Activated CD4-positive, CD25-positive, alpha-beta regulatory T cell treated with anti-CD3 and anti-CD28 coated beads, Interleukin-2, amount 50 U/mL, for 16 hours (primary cell): ENCODE measurements at places on chromosomes 5 and 9.

- DNase-seq, result no peak
Observed at GRCh38 chr9:1057910-1058309, 7.8 kb downstream of the DMRT2 start.

DNA sequence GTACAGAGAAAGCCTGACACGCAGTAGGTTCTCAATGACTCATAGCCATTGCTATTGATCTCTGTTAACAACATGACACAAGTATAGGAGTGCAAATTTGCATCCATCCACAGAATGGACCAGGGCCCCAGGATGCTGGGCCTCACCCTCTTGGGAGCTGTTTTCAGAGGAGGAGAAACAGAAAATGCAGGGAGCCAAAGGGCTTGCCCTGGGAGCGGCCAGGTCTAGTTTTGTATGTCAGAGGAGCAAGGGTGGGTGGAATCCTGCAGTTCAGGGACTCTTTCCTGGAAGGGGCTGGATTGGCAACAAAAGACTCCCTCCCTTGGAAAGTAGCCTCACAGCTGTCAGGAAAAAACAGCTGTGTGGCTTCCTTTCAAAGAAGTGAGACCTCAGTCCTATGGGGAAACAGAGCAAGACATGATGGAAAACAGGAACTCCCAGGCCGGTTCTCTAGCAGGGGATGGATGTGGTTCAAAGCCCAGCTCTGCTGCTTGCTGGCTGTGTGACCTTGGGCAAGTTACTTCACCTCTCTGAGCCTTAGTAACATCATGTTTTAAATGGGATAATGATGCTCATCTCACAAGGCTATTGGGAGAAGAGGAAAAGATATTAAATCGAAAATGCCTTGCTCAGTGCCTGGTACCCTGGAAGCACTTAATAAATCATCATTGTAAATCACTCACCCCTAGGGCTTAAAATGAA, 50.5 kb upstream of the SH3PXD2B start:
- no peak for DNase-seq

- DNase-seq, result no peak
Observed at GRCh38 chr9:36924757-36925432, 109.2 kb downstream of the PAX5 start.

GRCh38 chr9:115442054-115442453, 324.1 kb upstream of the TNC start:
- DNase-seq, result no peak

DNA sequence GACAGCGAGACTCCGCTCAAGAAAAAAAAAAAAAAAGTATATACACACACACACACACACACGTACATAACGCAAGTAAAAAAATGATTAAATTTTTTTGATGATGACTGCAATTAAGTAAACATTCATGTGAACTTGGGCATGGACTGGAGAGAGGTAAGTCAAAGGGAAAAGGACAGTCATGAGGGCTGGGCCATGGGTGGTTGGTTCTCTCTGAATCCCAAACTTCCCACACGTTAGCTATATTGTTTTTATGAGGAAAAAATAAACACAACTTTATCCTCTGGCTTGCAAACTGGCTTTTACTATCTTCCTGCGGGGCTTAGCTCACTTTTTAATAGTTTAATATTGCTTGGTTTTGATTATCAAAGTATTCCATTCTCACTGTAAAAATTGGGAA, 53.7 kb downstream of the GOLM1 start:
- no peak for DNase-seq

DNA sequence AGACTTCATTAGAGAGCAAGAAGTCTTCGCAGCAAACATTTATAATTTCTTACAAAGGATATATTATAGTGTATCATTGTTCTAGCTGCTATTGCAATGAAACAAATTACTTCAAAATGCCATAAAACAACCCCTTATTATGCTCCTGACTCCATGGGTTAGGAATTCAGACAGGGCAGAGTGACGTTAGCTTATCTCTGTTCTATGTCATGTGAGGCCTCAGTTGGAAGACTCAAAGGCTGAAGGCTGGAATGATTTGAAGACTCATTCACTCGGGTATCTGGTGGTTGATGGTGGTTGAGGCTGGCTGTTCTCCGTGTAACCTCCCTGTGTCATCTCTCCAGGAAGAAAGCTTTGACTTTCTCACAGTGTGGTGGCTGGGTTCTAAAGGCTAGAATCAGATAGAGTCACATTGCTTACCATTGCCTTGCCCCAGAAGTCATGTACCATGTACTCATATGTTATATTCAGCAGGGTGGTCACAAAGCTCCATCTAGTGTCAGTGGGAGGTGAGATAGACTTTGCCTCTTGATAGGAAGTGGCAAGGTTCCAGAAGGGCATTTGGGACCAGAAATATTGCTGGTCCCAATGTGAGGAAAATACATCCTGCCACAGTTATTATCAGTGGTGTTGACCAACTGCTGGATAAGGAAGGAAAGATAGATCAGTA, 226.9 kb downstream of the TMEM38B start:
- DNase-seq, result no peak

- DNase-seq, result no peak
Observed at GRCh38 chr9:122086873-122087272, 6.2 kb downstream of the TTLL11 start.

DNA sequence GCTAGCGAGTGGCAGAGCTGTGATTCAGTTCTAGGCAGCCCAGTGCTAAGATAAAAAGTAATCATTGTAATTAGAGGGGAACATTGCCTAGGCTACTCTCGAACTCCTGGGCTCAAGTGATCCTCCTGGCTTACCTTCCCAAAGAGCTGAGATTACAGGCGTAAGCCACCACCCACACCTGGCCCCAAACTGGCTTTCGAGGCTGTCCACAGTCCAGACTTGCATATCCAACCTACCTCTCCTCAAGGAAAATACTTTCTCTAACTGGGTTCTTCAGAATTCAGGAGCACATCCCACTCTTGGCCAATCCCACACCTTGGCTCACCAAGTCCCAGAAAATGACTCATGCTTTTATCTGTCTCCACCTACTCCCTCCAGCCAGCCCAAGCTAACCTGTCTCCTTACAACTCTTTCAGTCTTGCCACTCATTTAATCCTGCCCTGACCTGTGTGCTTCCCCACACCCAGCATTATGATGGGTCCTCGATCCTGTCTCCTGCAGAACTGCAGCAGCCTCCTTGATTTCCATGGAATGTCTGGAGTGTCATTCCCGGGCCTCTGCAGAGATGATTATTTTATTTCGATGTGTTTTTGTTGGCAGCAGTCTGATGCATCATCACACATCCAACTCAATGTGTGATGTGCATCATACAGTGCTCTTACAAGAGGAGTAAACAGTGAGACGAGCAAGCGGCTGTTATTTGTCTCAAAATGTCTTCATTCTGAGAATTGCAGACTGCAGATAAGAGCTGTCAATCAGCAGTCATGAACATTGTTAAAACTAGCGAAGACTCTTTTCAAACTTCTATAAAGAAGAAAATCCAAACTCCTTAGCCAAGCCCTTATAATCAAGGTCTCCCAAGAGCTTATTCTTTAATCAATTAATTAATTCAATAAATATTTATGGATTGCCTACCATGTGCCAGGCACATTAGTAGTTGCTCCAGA, 167.3 kb downstream of the SEC61B start:
- no peak for DNase-seq

DNA sequence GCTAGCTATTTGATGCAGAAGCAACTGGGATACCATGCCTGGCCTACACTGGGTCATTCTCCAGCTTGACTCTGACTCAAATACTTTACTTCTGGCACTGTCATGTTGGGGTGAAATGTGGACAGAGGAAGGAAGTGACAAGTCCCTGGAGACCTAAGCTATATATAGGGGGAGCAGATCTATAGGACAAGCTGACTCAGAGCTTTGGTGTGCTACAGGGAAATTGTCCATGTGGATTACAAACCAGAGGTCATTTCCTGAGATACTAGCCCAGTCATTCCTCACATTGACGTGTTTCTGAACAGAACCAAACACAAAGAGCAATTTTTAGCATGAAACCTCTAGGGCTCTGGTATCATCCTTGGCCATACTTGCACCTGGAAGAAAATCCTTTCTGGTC, 531.6 kb upstream of the CLINT1 start:
- DNase-seq, result no peak

DNA sequence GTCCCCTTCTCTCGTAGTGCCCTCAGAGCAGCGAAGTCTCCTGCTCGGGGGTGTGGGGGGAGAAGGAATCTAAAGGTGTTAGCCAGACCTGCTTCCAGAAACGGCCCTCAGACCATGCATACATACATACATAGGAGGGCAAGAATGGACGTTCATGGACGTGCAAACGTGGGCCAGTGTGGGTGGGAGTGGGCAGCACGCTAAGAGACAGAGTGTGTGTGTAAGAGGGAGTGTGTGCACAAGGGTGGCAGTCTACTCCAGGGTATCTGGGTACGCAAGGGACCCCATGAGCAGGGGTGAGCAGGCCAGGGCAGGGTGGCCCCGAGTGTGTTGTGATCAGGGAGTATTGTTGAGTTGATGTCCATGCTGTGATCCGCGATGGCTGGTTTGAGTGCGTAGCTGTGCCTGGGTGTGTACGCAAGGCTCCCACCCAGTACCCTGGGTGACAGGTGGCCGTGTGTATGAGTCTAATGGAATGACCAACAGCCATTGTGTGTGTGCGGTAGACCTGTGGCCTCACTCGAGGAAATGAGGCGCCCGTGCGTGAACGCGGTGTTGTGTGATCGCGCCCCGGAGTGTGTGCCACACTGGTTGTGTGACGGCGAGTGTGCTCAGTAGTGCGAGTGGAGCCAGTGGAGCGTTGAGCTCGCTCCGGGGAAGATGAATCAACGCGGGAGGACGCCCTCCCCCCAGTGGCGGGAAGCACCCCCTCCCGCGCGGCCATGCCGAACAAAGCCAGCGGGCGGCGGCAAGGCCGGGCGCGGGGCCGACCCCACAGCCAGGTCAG, 826 bp downstream of the GPRIN1 start:
- no peak for DNase-seq

GRCh38 chr5:74040811-74041491, 415.0 kb downstream of the ARHGEF28 start:
- DNase-seq, result no peak

DNA sequence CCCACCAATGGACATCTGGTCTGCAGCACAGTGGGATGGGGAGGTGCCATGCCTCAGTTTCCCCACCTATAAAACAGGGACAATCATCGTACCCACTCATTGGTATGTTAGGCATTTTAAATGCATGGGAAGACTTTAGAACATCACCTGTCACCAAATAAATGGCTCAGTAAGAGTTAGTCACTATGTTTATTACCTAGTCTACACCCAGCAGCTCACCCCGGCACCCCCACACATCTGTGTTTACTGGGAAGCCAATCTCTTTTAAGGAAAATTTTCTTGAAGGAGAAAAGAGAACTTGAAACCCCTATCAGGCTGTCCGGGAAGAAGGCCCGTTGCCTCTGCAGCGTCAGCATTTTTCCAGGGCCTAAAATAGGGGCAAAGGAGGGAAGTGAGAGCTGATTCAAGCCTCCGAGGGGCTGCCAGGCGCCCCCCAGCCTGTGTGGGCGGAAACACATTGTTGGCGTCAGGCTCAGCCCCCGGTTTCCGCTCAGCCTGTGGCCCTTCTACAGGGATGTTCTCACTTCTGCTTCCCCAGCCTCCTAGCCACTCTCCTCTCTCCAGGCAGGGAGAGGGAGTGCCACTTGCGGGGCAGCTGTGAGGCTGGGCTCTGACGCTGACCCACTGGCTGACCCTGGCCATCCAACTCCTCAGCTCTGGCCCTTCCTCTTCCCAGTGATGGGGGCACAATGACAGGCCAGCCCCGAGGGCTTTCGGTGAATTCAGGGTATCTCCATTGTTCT, 4.6 kb downstream of the CSF1R start:
- DNase-seq, result no peak

DNA sequence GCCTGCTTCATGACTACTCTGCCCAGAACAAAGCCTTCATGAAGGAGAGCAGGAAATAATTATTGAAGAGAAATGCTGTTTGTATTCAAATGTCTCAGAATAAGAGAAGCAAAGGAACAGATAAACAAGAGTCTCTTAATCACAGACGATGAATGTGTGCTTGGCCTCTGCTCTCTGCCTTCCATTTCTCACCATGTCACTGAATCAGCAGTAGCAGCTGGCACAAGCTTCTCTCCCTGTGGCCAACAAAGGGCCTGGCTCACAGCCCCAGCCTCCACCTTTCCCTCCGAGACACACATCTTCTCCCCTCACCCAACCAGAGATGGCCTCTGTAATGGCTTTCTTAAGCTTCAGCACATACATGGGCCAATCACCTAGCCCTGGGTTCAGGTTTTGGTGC, 128.1 kb upstream of the SLIT3 start:
- no peak for DNase-seq

DNA sequence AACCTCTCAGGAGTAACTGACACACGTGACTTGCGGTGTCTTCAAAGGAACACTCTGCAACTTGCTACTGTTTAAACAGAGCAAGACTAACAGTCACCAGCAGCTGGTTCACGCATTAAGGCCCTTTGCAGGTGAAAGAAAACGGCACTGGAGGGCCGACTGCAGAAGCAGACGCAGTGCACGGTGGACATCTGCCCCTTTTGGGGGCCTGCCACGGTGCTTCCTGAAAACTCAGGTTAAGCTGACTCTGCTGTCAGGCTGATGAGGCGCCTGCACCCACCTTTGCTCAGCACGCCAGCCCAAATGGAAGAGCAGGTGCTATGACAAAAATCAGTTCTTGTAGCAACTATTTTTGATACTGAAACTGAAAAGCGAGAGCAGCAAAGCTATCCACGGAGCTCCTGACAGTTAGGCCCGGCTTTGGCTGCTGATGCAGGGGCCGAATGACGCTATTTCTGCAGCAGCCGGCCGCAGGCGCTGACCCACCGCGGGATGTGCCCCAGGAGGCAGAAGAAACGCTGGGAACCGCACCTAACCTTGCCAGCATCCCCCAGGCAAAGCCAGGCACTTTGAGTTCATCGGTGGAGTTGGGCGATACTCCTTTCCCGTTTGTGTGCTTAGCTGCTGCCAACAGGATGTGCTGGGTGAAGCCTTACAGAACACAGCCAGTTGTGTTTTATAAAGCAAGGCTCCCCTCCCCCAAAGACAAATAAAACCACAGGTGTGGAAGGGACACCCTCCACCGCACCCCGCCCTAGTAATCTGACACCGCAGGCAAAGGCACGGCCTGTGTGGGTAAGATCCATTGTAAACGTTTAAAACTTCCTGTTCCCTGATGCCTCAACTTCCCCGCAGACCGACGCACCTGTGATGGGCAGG, 21.1 kb upstream of the TERT start:
- DNase-seq, result peak; percentile 30

- no peak for DNase-seq
Observed at GRCh38 chr5:7473668-7474215, 77.8 kb downstream of the ADCY2 start.

- DNase-seq, result peak; percentile 71
Observed at GRCh38 chr5:50667653-50668595, 1.5 kb downstream of the PARP8 start.

DNA sequence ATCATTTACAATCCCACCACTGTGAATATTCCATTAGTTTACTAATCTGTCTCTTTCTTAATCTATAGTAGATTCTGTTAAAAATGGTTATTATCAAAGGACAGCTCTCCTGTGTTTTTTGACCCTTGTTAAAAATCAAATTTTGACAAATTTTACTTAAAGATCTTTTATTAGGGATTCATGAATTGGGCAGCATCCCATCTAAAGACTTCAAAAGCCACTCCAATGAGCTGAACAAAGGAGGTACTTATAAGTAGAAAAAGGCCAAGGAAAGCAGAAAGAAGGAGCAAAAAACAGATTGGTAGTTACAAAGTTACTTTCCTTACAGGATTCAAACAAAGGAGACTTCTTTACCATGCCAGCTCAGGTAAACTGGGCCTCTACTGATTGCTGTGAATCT, 44.5 kb upstream of the PTPDC1 start:
- DNase-seq, result no peak

GRCh38 chr5:149667084-149667828, 62.9 kb upstream of the PPARGC1B start:
- no peak for DNase-seq
